Globus pallidus (tissue), 1 donor: ENCODE measurements at places on chromosomes 12 and 14.
A peak's percentile ranks its signal among the peaks of the same experiment; 100 is the strongest.

GRCh38 chr14:51073731-51074130 is 21.2 kb downstream of the TRIM9 start:
- no peak for DNase-seq

- DNase-seq, result no peak
Observed at GRCh38 chr12:130320536-130320935, 17.2 kb upstream of the PIWIL1 start.

DNA sequence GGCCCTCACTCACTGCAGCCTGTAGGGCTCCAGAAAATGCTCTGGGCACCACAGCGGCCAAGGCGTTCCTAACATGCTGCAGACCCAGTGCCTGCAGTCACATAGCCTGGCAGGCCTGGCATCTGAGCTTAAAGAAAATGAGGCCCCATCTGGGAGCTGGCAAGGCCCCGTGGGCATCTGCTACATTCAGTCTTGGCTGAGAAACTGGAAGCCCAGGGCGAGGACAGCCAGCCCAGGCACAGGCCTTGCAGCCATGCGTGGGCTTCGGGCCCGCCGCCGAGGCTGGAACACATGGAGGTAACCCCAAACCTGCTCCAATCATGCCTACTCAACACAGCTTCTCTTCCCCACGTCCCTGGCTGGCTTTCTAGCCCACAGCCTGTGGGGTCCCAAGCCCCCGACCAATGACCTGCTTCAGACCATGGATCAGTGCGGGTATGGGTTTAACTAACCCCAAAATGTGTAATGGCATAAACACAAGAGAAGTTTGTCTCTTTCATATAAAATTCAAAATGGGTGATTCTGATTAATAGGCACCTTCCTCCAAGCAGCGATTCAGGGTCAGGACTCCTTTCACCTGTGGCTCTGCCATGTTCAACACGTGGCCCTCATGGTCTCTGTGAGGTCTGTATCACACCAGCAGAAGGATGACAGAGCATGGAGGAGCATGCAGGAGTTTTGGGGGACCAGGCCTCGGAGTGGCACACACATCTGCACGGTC is 6.4 kb downstream of the NGB start:
- DNase-seq, result no peak

DNA sequence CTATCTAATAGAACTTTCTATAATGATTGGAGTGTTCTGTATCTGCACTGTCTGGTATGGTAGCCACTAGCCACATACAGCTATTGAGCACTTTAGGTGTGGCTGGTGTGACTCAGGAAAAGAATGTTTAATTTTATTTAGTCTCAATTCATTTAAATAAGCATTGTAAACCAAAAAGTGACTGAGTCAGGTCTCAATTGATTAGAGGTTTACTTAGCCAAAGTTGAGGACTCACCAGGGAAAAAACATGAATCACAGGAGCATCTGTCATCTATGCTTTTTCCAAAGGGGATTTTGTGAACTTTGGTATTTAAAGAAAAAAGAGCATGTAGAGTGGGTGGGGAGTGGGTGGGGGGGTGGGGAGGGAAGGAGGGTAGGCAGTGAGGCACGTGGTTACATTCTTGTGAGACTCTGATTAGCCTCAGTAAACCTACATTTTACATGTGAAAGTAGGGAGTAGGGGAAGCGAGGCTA is 473.1 kb downstream of the ATP23 start:
- DNase-seq, result no peak

- no peak for DNase-seq
Observed at GRCh38 chr14:26636561-26636960, 38.7 kb upstream of the NOVA1 start.

DNA sequence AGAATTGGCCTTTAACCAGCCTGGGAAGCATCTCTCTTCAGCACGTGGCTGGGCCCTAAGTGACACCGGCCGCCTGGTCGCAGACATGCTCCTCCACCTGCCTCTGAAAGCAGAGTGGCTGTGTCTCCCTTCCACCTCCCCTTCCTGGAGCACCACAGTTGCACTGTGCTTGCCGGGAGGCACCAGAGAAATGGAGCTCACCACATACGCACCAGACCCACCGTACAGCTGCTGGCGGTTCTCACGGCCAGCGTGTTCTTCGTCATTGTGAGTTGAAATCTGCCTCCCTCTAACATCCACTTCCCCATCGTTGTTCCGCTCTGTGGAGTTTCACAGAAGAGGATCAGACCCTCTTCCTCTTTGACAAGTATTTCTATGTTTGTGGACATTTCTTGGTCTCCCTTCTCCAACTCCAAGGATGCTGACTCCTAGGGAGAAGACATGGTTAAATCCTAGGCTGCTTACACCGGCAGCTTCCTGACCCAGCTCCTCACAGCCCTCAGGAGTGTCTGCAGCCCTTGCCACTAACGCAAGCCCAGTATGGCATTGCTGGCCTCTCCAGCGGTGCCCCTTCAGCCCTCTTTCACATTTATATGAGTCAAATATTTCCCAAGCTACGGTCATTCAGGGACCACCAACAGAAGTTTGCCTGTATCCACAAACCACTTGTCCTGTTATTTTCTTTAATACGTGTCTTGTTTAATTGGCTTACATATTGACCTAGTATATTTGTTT is 11.5 kb upstream of the KRT5 start:
- DNase-seq, result peak; percentile 24

- DNase-seq, result no peak
Observed at GRCh38 chr12:7705846-7706245, 5.4 kb upstream of the DPPA3 start.

DNA sequence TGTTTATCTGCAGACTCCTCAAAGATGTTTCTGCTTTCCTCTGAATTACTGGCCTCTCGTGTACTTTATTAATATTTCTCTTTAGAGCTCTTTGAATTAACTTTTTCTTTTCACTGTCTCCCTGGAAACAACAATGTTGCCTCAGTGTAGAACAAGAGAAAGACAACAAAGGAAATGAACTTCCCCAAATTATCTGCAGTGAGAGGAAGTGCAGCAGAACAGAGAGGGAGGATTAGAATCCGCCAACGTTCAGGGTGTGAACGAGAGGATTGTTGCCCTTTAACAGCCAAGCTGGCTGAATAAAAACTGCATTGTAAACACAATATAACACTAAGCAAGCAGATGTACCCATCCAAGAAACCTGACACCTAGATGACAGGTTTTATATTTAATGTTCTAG is 375.9 kb downstream of the GALC start:
- no peak for DNase-seq

GRCh38 chr12:75893765-75894164 is 137.8 kb downstream of the PHLDA1 start:
- DNase-seq, result no peak

GRCh38 chr12:21800011-21800410 is 25.5 kb upstream of the KCNJ8 start:
- no peak for DNase-seq
